ENCODE measurements at places on chromosomes 11 and 22. TPM values are rescaled to one million over a fixed set of nuclear protein-coding genes. Genes with fewer than 3 reads are reported as not detected.

DNA sequence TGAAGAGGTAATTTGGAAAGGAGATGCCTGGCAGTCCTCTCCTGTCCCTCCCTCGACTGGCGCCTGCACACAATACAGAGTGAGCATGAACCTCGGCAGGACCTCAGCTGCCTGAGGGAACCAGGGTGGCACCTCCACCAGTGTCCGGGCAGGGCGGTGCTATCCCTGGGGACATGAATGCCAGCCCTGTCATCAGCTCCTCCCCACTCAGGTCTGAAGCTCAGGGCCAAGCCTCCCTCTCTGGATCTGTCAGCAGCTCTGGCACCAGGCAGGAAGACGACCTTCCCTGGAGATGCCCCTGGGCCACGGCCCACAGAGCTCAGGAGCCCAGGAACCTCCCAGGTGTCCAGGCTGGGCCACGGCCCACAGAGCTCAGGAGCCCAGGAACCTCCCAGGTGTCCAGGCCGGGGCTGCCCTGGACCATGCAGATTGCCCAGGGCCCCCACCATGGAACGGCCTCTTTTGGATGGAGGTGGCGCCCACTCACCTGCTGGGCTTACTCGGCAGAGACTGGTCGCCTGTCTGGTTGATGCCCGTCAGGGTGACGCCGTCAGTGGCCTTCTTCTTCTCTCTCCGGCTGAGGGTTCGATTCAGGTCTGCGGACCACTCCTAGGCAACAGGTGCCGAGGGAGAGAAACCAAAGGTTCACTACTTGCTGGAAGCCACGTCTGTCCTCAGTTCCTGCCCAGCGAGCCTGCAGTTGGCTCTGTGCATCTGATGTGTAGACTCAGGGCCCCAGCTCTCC is 21.7 kb upstream of the ARFGAP3 start:
- DNase-seq = no peak

The KRTAP5-8 gene
- 3.2 TPM for total RNA-seq

The C22orf15 gene
- not detected for total RNA-seq

- DNase-seq = no peak
Observed at GRCh38 chr11:23233075-23233474, 372.8 kb upstream of the CCDC179 start.

The LIF gene
- total RNA-seq = 4.6 TPM

The SERPING1 gene
- total RNA-seq = 122 TPM

The BTBD18 gene
- total RNA-seq = not detected

GRCh38 chr22:31812977-31813605 is 59.3 kb downstream of the DEPDC5 start:
- no peak for DNase-seq

- no peak for DNase-seq
Observed at GRCh38 chr11:13669544-13670488, 1.3 kb downstream of the FAR1 start.

GRCh38 chr22:36492109-36492508 is 10.7 kb upstream of the TXN2 start:
- DNase-seq = no peak

The ELF5 gene
- not detected for total RNA-seq

GRCh38 chr11:35321532-35322317 is 97.6 kb downstream of the SLC1A2 start:
- no peak for DNase-seq

DNA sequence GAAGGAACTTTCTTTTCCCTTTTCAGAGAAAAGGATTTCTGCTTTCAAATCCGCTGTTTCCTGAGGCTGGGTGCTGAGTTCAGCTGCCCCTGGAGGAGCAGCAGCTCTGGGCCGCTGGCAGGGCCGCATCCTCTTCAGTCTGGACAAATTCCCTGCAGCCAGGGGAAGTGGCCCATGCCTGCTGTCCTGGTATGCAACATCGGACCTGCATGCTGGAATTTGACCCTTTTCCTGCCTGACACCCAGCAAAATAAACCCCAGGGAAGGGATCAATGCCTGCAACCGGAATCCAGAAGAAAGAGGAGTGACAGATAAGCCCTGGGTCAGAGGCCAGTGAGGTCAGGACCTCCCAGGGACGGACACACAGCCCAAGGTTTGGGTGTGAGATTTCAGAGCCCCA is 54.1 kb upstream of the LINC01488 start:
- no peak for DNase-seq

The MIOX gene
- total RNA-seq = not detected

- DNase-seq = no peak
Observed at GRCh38 chr11:76155500-76156227, 50.6 kb downstream of the WNT11 start.

- no peak for DNase-seq
Observed at GRCh38 chr11:108906329-108906728, 241.5 kb downstream of the DDX10 start.

DNA sequence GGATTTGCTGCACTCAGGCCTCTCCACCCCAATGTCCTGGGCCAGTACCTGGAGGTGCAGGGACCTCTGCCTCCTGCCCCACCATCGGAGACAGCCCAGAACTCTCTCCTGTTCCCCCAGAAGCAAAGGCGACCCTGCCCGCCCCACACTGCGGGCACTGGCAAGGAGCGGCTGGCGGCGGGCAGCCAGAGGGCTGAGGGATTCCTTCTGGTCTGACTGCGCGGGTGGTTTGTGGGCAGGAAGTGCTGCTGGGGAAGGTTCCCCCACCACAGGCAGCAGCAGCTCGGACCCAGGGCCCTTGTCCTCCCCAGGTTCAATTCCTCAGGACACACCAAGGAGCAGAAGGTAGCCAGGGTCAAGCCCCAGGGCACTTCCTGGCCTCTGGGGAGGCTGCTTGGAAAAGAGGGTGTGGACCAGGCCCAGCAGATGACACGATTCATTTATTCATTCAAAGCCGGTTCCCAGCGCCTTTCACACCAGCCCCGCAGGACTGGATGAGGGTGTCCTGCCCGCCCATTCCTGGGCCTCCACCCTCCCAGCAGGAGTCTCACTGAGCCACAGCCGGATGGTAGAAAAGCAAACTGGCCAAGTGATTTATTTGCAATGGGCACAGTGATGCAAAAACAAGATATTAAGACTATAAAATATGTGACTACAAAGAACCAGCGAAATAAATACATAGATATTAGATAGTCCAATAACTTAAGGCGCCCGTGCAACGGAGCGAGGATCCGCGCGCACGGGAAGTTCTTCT is 1.2 kb downstream of the PHLDA2 start:
- peak; percentile 64 for DNase-seq

DNA sequence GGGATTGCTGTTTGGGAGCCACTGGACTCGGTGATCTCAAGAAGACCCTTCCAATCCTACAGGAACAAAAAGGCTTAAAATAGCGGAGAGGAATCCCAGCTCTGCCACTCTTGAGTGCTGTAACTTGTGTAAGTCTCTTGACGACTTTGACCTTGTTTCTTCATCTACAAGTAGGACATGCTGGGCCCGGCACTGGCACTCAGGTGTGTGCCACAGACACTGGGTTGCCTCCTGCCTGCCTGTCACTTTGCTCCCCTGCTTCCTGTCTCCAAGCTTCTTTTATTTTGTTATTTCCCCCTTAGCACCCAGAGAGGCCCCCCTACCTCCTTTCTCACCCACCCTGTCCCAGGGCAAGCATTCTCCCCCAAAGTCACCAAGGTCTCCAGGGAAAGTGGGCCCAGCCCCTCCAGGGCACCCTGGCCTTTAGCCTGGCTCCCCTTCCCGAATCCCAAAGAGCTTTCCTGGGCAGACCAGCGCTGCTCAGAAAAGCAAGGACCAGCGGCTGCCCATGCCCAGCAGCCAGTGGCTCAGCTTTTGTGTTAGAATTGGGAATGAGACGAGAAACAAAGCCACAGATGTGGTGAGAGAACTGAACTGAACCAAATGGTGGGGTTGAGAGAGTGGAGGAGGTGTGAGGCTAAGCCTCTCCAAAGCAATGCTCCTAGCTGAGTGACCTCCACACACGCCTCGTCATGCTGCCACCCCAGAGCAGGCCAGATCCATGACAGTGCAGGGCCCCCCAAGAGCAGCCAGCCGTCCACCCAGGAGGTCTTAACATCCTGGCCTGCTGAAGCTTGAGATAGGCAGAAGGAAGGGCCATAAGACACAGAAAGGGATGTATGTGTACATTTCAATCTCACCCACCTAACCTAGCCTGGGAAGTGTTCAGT is 4.5 kb downstream of the TRIM29 start:
- DNase-seq = peak; percentile 4

GRCh38 chr11:31247321-31247720 is 122.2 kb downstream of the DCDC1 start:
- no peak for DNase-seq

- no peak for DNase-seq
Observed at GRCh38 chr11:134616038-134616437, 204.0 kb upstream of the B3GAT1 start.

DNA sequence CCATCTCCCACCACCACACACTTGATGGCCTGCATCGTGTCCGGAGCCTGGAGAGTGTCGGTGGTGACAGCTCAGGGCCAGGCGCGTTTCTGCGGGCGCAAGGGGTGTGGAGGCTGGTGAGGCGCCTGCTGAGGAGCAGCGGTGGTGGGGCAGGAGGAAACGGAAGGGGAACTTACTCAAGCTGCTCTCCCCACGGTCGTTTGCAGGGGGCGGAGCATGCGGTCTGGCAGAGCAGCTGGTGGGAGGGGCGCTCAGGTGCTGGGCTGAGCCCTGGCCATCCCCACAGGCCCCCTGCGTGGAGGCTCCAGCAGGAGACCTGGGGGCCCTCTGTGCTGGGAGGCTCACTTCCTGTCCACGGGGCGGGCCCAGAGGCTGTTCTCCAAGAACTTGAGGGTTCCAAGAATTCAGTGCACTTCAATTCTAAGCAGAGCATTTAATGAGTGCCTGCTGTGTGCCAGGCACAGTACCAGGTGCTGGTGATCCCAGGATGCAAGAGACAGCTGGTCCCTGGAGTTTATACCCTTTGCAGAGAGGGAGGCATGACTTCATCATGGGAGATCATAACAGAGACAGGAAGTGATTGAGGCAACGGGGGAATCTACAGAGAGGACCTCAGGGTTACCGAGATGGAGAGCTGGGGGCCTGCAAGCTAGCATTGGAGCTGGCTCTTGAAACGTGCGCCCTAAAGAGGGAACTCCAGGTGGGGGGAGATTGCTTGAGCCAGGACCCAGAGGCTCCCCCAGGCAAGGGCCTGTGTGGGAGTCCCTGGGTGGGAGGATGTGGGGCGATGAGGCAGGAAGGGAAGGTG is at the start of gene RAC2:
Gene RAC2, minus strand, starts transcription at position 156 of the 808 bp plus-strand sequence. Its CDS starts 121 bp downstream, at position 35.
- DNase-seq = peak; percentile 92

DNA sequence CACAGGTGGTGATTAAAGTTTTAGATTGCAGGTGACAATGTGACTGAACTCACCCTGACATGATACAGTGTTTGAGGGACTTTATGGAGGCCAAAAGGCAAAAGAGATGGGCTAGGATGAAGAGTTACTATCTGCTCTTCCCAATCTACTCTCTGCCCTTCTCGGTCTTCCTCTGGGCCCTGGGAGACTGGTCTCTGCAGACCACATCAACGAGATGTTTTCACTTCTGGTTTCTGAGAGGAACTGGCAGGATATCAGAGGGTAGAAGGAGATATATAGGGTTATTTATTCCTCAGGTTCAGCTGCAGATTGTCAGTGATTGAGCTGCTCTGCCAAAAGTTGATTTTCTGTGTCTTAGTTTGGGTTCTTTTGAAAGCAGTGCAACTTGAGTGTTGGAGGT is 32.4 kb upstream of the CD44 start:
- DNase-seq = no peak

The MB gene
- total RNA-seq = 9.0 TPM

The IGLL1 gene
- not detected for total RNA-seq

DNA sequence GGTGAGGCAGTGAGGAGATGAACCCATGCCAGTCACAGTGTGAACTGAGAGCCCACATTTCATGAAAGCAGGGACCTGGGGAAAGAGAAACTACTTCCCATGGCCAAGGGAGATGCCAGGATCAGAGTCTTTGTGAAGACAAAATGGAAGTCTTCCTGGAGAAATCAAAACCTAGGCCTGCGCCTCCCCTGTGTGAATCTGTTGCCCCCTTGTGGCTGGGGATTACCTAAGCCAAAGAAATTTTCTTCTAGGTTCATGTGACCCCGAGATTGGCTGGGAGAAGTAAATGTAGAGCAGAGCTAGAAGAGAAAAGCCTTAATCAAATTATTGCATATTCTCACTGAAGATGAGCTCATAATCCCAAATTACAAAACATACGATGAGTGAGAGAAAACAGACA is 1075.3 kb downstream of the TBC1D22A start:
- DNase-seq = no peak

- DNase-seq = no peak
Observed at GRCh38 chr11:41320653-41321052, 138.8 kb downstream of the LRRC4C start.

DNA sequence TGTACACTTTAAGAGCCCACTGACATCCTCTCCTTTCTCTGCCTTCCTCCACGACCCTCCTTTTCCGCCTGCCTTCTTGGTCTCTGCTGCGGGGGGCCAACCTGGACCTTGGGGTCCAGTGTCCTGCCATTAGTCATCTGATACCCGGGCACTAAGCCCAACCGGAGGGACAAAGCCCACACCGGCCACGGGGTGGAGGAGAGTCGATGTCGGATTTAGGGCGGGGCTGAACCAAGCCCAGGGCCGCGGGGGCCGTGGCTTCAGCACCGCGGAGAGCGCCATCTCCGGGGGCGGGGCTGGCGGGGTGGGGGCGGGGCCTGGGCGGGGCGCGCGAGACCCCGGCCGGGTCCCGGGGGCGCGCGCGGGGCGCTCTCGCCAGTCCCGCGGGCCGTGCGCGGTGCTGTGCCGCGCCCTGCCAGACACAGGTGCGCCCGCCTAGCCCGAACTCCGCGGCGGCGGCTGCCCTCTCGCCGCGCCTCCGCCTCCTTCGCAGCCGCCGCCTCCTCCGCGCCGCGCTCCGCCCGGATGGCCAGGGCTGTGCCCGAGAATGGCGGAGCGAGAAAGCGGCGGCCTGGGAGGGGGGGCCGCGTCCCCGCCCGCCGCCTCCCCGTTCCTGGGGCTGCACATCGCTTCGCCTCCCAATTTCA is at the start of gene MAPK8IP1:
Gene MAPK8IP1, plus strand, starts transcription at position 378 of the 647 bp plus-strand sequence. Its CDS starts 170 bp downstream, at position 548.
- peak; percentile 56 for DNase-seq

DNA sequence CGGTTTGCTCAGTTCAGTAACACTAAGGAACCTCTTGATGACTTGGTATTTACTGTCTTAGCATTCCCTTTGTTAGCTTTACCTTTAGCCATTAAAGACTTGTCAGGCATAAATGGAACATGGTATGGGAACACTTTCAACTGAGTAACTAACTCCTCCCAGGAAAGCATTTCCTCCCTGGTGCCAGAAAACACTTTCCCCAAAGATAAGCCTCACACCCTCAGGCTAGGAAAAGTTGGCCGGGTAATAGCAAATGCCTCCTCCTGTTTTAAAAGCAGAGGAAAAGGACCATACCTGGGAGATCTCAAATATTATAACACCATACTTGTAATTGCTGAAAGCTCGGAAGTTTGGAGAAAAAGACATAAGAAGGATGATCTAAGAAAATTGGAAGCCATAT is 12.0 kb downstream of the KCNJ11 start:
- no peak for DNase-seq

GRCh38 chr11:99818991-99819390 is 798.2 kb downstream of the CNTN5 start:
- no peak for DNase-seq

GRCh38 chr11:60905551-60906113 is 753 bp downstream of the PRPF19 start:
- no peak for DNase-seq

DNA sequence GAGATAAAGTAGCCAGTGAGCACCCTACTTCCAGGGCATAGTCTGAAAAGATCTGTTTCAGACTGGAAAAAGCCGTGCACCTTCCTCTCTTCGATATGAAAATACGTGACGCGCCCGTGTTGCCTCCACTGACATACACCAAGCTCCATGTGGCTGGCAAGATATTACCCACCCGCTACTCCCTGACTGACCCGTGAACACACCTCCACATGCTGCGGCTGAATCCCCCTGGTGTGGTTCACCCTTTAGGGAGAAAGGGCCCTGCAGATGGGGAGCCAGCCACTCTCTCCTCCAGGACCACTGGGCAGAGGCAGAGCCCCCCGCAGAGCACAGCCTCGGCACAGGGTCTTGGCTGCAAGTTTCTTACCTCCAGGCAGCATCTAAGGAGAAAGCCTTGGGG is 245.0 kb downstream of the BRD1 start:
- peak; percentile 1 for DNase-seq

Data from transverse colon (tissue), 4 donors.